ENCODE measurements at places on chromosomes 2 and 18.

DNA sequence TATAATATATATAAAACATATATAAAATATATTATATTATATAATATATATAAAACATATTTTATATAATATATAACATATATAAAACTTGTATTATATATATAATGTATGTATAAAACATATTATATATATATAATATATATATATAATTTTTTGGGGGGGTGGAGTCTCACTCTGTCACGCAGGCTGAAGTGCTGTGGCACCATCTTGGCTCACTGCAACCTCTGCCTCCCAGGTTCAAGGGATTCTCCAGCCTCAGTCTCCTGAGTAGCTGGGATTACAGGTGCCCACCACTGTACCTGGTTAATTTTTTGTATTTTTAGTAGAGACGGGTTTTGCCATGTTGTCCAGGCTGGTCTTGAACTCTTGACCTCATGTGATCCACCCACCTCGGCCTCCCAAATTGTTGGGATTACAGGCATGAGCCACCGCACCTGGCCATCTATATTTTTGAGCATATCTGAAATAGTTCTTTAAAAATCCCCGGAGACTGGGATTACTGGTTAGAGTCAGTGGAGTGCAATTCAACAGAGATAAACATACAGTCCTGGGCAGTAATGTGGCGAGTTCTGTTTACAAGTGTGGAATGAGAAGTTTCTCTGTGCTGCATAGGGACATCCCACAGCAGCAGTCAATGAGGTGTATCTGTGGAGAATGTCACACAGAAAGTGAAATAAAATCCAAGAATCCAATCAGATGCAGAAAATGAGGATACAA, 208.4 kb downstream of the MYCN start:
- no peak for DNase-seq

GRCh38 chr2:144474017-144474416, 45.9 kb downstream of the ZEB2 start:
- DNase-seq, result no peak

GRCh38 chr2:162914161-162914560, 75.6 kb upstream of the KCNH7 start:
- no peak for DNase-seq

DNA sequence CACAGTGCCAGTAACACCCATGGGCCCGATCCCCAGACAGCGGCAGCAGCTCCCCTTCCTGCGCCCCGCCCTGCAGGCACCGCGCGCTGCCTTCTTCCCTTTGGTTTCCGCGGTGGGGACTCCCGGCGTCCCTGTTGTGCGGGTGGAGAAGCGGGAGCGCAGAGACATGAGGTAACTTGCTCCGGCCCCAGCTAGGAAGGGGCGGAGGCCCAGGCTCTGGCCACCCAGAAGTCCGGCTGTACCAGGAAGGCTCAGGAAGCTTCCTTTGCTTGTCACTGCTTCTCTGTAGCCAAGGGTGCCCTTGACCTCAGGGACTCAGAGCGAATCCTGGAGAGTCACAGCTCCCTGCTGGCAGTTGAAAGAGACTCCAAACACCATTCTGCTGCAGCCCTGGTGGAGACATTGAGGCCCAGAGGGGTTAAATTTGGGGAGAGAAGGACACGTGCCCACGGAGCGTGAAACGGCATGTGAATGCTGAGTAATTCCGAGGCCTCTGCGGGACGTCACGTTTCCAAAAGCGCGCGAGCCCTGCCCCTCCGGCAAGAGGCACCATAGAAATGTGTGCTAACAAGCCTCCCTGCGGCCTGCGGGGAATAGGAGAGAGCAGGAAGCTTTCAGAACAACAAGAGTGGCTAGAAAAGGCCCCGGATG, 6.7 kb upstream of the ADCY3 start:
- DNase-seq, result no peak

GRCh38 chr18:70190529-70190928, 15.0 kb downstream of the RTTN start:
- no peak for DNase-seq

DNA sequence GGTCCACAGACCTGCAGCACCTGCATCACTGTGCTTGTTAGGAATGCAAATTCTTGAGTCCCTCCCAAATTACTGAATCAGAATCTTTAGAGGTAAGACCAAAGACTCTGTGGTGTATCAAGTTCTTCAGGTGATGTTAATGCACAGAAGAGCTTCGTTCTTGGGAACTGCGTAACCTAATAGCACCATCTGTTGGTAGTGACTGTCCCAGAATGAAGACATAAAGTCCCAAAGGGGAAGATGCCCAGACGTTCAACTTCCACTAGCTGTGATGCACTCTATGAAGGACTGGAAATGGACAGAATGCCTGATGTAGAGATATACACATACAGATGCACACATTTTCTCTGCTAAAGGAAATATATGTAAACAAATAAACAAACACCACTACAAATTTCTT, 576.0 kb downstream of the LRP1B start:
- no peak for DNase-seq

- DNase-seq, result no peak
Observed at GRCh38 chr2:175180701-175181103, 808 bp downstream of the ATP5MC3 start.

- DNase-seq, result no peak
Observed at GRCh38 chr2:989781-990467, 39.3 kb downstream of the SNTG2 start.

DNA sequence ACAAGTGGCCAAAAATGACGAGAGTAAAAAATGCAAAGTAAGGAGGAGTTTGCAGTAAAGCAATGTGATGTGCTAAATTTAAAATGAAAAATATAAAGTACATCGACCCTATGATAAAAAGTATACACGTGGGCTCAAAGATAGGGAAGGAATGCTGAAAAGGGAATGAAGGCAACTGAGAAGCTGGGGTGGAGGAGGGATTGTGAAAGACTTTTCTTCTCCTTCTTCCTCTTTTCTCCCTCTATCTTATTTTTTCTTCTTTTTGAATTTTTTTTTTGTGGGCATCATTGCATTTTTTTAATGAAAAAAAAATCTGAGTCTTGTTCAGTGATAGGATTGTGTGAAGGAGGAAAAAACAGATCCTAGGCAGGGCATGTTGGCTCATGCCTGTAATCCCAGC, 57.6 kb upstream of the STK17B start:
- DNase-seq, result no peak

DNA sequence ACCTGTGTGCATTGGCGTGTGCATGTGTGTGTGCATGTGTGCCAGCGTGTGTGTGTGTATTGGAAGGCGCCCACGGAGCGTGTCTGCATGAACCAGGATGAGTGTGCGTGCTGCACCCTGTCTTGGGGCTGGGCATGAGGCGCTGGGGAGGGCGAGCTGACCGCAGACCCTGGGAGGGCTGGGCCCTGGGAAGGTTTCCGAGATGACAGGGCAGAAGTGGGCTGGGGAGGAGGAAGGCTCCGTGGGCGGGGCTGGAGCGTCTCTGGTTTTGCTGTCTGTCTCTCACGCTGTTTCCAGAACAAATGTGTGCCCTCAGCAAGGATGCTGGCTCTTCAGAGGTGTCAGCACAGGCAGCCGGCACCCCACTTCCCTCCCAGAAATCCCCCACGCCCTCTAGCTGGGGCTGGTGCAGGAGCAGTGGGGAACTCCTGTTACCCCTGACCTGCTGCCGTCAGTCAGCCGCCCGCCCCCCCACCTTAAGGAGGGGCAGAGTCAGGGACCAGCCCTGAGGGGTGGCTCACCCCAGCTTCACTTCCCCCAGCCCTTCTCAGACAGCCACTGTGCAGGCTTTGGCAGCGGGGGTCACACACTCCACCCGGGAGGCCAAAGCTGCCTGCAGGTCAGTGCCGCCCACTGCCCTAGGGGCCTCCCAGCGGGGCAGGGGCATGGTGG, at the start of gene GPR35:
GPR35 (plus strand) TSS at position 531 of the 672 bp plus-strand sequence. CDS start 4,473 bp downstream, outside the sequence.
- no peak for DNase-seq

DNA sequence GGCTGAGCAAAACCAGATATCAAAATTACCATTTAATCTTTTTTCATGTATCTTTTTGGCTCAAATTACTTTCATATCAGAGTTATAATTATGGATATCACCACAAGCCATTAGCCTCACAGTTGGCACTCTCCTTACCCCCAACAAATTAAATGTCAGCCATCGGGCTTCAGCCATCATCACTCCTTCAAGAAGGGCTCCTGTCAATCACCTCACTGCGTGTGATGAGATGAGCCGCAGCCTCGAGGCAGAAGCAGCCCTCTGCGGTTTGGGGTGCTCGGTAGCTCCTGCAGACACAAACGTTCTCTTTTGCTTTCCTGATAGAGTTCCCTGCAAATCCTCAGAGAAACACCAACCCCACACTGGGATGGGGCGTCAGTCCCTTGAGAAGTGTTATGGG, 94.1 kb downstream of the DNER start:
- DNase-seq, result no peak

- DNase-seq, result no peak
Observed at GRCh38 chr2:50556934-50557575, 474.9 kb downstream of the NRXN1 start.

DNA sequence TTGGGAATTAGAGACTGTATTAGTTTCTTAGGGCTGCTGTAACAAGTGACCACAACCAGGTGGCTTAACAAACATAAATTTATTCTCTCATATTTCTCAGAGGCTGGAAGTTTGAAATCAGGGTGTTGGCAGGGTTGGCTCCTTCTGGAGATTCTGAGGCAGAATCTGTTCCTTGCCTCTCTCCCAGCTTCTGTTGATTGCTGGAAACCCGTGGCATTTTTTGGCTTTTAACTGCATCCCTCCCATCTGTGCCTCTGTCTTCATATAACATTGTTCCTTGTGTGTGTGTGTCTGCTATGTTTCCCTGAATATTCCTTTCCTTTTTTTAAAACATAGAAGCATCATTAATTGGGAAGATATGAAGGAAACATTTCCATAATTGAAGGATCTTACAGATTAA, 448.1 kb upstream of the DCC start:
- DNase-seq, result no peak

DNA sequence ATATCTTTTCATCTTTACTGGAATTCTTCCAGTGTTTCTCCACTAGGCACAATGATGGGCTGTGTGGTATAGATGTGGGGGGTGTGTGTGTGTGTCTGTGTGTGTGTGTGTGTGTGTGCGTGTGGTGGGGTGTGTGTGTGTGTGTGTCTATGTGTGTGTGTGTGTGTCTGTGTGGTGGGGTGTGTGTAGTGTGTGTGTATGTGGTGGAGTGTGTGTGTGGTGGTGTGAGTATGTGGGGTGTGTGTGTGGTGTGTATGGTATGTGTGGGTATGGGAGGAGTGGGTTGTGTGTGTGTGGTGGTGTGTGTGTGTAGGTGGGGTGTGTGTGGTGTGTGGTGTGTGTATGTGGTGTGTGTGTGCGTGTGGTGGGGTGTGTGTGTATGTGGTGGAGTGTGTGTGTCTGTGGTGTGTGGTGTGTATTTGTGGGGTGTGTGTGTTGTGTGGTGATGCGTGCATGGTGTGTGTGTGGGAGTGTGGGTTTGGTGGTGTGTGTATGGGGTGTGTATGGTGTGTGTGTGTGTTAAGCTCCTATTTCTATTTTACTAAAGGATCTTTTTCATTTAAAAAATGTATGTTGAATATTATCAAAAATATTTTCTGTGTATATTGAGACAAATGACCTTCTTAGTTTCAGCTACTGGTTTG, 84.2 kb downstream of the IRS1 start:
- no peak for DNase-seq

- no peak for DNase-seq
Observed at GRCh38 chr2:237290261-237290660, 123.7 kb downstream of the COL6A3 start.

GRCh38 chr18:36518839-36519238, 221.3 kb downstream of the FHOD3 start:
- no peak for DNase-seq

DNA sequence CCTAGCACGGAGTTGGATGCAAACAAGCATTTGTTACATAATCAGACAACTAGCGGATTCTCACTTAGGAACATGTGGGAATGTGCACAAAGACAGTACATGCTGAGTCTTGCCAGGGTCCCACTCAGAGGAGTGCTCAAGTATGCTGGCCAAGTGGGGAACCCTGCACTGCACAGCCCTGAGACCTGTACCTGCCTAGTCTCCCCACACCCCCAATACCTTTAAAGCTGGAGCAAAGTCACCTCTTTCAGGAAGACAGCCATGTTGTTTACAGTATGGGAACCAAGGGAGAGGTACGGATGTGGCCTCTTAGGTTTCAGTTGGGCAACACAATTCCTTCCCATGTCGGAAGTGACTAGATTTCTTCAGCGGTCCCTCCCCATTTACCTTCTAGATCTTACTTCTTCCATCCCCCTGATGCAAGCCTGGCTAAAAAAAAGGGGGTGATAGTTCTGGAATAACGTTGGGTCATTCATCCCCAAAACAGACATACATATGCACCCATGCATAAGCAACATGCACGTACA, 10.7 kb downstream of the CXCR1 start:
- DNase-seq, result no peak

GRCh38 chr2:167987558-167987957, 259.8 kb downstream of the STK39 start:
- no peak for DNase-seq

DNA sequence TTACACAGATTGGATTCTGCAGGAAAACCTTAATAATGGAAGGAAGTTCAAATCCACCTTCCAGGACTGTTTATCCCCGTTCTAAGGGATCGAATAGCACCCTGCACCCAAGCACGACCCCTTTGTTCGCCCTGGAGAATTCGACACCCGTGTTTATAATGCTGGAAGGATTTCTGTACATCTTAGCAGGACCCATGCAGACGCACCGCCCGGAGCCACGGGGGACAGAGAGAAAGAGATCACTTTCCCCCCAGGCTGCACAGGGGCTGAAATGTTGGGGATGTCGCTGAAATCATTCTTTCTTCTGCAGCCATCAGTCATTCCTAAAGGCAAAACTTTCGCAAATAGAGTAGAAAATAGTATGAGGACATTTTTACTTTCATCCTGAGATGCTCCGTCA, 238.7 kb upstream of the SALL3 start:
- no peak for DNase-seq

DNA sequence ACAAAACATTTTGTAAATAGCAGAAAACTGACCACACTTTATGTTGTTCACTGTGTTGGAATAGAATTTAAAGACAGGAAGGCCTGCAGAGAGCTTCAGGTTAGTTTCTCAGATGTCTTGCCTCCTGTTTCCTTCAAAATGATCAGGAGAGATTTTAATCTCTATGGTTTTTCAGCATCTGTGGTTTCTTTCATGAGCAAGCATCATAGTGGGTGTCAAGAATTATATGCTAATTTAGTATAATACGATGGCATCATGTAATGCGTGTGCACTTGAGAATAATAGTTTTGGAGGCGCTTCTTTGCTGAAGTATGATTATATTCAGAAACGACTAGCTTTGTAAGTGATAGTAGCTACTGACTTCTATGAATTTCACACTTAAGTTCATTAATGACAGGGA, 149.9 kb downstream of the PLCL1 start:
- DNase-seq, result no peak

DNA sequence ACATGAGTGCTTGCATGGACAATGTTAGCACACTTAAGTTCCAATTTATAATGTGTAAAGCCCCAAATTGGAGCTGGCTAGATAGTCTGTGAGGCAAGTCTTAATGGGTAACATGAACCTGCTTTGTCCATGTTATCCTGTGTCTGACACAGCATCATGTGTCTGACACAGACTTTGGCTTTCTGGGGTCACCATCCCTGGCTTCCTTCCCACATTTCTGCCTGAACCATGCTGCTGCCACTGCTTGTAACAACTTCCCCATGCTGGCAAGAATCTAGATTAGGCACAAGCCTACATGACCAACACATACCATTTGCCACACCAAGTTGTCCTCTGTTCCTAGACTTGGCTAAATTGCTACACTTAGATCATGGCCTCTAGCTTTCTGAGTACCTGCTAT, 49.8 kb upstream of the ZBTB7C start:
- DNase-seq, result no peak

- DNase-seq, result no peak
Observed at GRCh38 chr2:20141056-20141762, 83.7 kb downstream of the SDC1 start.

GRCh38 chr2:33051586-33052360, 105.0 kb downstream of the LTBP1 start:
- DNase-seq, result no peak

GRCh38 chr18:69870736-69871135, 76.9 kb downstream of the CD226 start:
- no peak for DNase-seq

All from NCI-H1105 (cell line).